ENCODE measurements at places on chromosomes 7 and 10.

DNA sequence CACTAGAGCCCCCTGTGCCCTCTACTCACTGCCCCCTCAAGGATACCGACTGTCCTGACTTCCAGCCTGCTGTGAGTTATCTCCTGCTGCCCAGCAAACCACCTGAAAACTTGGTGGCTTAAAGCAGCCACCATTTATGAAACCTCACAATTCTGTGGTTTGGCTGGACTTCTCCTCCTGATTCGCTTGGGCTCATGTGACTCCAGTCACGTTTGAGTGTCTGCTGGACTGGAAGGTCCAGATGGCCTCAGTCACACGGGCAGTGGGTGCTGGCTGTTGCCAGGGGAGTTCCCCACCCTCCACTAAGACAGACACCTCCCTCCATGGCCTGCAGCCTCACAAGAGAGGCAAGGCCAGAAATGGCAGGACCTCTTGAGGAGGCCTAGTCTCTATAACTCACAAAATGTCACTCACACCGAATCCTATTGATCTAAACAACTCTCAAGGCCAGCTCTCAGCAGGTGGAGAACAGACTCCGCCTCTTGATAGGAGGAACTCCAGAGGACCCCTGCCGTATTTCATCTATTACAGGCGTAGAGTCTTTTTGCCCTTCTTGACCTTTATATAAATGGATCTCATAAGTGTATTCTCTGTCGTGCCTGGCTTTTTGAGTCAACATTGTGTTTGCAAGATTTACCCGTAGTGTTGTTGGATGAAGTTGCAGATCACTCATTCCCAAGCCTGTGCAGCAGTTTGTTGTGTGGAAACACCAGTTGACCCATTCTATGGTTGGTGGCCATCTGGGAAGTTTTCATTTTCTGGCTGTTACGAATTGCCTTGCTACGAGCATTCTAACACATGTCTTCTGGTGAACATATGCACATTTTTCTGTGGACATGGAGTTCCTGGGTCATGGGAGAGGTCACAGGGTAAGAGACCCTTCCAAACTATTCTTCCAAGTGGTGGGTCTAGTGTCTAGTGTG, 48.3 kb downstream of the ZMIZ1 start:
- no peak for DNase-seq

GRCh38 chr7:151722533-151722932, 154.4 kb downstream of the PRKAG2 start:
- no peak for DNase-seq

DNA sequence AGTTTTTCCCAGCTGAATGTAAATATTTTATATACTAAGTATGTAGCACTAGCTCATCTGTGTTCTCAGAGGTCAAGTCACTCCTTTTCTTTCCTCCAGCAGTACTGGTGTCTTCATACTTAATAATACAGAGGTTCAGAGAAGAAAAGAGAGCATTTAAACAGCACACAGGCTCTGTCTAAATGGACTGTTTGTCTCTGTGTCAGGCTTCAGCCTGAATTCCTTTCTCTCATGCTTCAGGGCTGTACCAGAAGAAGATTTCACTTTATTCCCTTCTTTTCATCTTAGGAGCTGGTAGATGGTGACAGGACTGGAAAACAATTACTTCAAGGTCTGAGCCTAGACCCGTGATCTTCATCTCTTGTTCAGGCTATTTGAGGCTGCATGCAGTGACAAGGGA, 51.4 kb upstream of the LYZL2 start:
- no peak for DNase-seq

DNA sequence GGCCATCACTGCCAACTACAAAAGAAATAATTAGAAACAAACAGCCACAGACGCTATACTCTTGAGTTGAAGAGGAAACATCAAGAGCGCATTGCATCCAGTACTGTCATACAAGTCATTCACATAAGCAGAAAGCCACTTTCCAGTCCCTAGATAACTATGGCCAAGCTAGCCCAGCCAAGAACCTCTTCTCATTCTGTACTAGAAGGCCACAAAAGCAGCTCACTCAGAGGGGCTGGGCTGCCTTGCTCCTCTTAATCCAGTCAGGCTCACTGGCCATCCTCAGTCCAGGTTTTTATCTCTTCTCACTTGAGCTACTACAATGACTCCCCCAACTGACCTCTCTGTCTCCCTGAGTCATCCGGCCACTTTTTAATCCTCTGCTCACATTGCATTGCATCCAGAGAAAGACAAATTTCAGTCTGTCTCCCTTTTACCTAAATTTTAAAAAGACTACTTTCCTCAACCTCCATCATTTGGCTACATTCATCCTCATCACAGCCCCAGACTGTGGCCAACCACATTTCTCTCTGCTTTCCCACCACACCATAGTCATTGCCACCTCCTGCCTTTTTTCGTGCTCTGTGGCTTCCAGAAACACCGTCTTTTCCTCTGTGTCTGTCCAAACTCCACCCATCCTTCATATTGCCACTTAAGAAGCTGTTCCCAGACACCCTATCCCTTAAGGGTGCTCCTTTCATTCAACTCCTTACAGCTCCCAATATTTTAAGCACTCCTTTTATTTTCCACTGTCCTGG, 25.0 kb downstream of the PPP1R3C start:
- no peak for DNase-seq

GRCh38 chr10:25682203-25682851, 251.7 kb upstream of the MYO3A start:
- peak; percentile 56 for DNase-seq

DNA sequence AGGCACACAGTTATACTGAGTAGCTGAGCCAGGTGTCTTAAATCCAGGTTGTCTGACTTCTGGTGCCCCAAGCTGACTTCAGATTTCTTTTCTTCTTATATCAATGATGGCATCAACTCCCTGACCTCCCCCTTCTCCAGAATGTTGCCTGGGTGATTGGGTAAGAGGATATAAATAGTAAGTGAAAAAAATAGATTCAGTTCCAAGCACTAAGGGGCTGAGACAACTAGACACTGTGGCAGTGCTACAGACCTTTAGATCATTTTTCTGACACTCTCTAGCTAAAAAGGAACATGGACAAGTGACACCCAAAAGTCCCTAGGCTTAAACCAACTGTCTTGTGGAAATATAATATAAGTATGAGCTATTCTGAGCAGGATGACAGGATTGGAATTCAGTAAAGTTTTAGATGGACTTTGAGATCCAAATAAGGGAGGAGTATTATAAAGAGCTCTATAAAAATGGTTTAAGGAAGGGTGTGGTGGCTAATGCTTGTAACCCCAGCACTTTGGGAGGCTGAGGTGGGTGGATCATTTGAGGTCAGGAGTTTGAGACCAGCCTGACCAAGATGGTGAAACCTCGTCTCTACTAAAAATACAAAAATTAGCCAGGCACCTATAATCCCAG, 589.1 kb upstream of the GALNT17 start:
- no peak for DNase-seq

DNA sequence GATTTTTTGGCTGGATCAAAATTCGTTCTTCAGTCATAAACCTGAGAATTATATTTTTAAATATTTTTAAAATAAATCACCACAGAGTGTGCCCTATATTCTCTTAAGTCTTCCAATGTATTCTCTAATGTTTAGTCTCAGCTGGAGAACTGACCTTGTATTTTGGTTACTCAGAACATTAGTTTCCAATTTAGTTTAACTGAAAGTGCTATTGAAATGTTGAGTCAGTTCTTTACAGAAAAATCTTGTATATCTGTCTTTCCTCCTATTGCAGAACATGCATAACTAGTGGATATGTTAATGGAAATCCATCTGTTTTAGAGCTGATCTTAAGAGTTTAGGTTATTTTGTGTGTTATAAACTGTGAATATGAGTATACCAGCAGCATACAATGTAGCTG, 422.7 kb upstream of the IGFBP3 start:
- DNase-seq: no peak

GRCh38 chr10:119235356-119235755, 28.0 kb downstream of the GRK5 start:
- DNase-seq: no peak
